ENCODE measurements at places on chromosomes 12 and 14.
A peak's percentile ranks its signal among the peaks of the same experiment; 100 is the strongest.

- no peak for DNase-seq
Observed at GRCh38 chr12:21608196-21608595, 3.5 kb upstream of the GYS2 start.

DNA sequence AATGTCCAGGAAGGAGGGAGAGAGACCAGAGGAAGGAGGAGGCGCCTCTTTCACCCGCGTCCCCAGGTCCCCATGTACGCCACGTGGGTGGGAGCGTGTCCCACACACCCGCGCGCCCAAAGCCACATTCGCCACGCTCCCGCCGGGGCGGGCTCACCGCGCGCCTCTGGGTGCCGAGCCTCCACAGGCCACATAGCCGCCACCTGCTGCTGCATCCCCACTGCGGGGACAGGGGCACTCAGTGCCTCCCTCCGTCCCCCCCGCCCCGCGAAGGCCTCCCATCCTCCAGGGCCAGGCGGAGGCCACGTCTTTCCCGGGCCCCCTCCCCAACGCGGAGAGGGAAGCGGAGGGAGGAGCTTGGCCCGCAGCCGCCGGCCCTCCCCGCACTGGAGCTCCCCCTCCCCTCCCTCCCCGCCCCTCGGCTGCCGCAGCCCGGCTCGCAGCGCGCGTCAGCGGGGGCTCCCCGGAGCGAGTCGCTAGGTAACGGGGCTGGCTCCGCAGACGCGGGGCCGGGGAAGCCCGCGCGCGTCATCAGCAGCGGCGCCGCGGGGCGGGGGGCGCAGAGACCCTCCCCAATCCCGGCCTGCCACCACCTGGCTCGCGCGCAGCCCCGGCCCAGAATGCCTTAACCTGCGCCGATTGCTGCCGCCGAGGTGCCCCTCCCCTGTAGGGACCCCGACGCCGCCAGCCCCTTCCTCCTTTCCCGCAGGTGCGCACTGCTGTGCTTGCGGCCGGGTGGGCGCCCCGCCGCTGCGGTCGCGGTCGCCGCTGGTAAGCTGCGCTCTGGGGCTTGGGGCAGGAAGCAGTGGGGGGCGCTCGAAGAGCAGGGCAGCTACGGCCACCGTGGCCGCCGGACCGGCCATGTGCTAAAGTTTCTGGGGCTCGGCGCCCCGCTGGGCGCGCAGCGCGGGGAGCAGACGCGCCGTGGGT is 536 bp upstream of the TUNAR start:
- no peak for DNase-seq

DNA sequence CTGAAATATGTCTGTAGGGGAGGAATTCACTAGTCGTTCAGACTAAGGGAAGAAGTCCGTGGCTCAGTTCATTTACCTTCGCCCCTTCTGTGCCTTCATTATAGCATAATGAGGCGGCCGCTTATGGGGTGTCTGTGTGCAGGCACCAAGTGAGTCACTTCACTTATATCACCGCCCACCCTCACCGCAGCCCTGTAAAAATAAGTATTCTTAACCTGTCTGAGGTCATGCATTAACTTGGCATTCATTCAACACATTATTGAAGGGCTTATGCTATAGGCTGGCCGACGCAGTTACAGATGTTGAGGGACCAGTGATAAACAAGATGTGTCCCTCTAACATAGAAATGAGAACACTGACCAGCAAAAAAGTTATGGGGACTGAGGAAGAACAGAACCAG is 47.7 kb upstream of the PTCSC3 start:
- DNase-seq = no peak

- DNase-seq = peak; percentile 51
Observed at GRCh38 chr14:76348898-76349297, 27.0 kb upstream of the ESRRB start.

GRCh38 chr12:6206327-6206726 is 6.1 kb downstream of the CD9 start:
- no peak for DNase-seq

- DNase-seq = no peak
Observed at GRCh38 chr14:49933704-49934103, 40.8 kb downstream of the ARF6 start.

Measured in SHP77 (cell line).